ENCODE measurements at places on chromosomes 6 and 20.

- no peak for DNase-seq
Observed at GRCh38 chr6:32131439-32131948, 1.4 kb upstream of the FKBPL start.

- DNase-seq: no peak
Observed at GRCh38 chr20:62171245-62171644, 11.6 kb upstream of the MTG2 start.

- no peak for DNase-seq
Observed at GRCh38 chr6:79613912-79614311, 17.2 kb upstream of the SH3BGRL2 start.

GRCh38 chr6:52136055-52136454, 48.6 kb upstream of the PKHD1 start:
- DNase-seq: no peak

- no peak for DNase-seq
Observed at GRCh38 chr20:57384953-57385761, 6.0 kb upstream of the RBM38 start.

GRCh38 chr6:25346064-25346463, 66.9 kb downstream of the CARMIL1 start:
- DNase-seq: no peak

DNA sequence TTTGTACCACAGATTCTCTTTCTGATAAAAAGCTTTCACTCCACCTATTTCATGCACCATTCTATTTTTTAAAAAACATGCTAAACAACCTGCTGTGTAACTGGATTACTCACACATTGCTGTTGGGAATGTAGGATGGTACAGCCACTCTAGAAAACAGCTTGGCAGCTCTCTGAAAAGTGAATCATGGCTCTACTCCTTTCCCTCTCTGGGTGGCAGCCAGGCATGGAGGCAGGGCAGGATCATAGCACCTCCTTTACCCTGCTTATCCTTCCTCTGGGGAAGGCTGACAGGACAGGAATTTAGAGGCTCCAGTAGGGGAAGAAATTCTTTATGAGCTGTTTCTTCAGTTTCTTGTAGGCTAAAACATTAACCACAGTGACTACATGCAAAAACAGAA, 6.7 kb upstream of the VNN2 start:
- DNase-seq: no peak

DNA sequence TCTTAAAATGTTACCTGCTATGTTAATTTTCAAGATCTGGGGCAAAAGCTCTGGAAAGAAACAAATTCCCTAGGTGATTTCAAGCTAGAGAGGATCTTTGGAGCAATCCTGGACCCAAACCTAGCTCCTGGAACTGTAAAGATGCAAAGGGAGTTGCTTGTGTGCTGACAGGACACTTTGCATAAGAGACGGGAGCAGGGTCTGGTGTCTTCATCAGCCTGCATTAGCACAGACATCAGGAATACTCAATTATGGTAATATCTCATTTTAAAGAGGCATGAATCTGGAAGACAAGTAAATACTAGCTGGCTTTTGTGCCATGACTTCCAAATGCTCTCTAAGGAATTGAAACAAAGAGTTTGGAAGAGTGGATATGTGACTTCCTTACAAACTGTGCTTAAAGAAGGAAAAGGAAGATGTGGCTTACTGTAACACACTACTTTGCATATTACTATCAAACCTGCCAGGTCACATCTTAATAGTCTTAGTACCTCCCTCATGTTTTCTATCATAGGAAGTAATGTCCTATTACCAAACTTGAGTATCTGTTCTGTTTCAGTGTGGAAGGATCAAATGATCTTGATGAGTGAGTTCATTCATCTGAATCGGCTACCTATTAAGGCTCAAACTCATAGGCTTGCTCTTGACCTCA, 193.4 kb downstream of the ALDH8A1 start:
- DNase-seq: no peak
